ENCODE measurements at places on chromosomes 3 and 15.

DNA sequence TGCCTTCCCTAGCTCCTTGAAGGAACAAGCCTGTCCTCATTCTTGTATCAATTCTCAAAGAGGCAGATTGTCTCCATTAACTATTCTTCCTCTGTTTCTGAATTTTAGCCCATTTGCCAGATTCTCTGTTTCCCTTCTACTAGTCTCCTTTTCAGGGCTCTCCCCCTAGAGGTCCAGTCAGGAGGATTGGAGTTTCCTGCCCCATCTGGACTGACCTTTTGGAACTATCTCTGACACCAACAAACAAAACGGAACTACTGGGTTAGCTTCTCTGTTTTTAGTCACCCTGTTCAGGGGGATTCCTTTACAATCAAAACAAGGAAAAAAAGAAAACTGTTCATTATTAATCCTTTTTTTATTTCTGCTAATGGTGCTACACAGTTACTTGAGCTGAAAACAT, 10.2 kb upstream of the KPNA4 start:
- DNase-seq, result no peak

DNA sequence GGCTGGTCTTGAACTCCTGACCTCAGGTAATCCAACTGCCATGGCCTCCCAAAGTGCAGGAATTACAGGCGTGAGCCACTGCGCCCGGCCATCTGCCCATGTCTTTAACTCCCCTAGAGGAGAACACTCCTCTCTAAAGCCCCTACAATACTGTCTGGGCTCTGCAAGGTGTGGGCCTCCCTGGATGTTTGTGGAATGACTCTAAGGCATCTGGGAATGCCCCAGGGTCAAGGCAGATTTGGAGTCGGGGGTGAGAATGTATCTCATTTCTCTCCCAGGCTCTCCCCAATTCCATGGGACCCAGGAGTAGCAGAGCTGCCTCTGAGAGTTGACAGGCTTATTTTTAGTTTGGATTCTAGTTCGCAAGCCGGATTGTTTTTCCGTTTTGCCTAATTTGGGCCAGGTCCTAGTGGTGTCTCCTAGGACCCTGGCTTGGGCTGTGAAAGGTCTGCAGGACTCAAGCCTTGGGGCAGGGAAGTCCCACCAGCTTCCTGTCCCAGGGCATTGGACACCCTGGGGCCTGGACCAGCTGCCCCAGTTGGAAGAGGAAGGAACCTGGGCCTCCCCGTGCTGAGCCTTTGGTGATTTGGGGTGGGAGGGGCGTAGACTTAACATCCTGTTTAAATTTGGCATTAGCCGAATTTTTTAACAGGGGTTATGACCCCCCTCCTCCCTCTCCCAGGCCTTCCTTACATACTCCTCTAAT, 53.5 kb downstream of the MAGEF1 start:
- no peak for DNase-seq

DNA sequence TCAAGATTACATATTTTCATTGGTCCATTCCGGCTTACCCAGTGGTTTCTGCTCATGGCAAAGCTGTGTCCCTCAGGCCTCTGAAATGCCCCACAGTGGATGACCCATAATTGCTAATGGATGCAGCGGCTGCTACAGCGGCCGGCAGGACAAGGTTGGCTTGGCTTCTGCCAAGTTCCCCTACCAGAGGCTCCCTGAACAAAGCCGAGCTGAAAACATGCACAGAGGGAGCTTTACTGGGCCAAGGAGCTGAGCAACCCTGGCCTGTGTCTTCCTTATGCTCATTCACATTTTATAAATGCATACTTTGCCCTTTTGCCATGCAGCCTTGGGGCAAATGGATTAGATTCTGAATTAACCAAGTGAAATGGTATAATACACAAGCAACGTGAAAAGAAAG, 150.5 kb downstream of the NTRK3 start:
- no peak for DNase-seq

DNA sequence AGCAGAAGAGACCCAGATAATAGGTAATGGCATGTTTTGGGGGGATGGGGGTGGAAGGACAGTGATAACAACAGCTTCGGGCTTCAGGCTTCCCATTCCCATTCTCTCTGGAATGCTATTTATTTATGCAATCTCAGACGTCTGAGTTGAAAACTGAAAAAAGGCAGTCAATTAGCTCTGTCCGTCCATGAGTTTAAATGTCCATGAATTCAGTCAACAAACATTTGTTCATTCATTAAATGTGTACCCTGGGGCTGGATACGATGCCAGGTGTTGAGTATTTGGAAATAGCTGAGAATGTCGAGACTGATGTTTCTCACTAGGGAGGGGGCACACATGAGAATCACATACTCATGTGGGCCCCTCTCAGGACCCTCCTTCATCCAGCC, 42.4 kb downstream of the AMOTL2 start:
- no peak for DNase-seq

DNA sequence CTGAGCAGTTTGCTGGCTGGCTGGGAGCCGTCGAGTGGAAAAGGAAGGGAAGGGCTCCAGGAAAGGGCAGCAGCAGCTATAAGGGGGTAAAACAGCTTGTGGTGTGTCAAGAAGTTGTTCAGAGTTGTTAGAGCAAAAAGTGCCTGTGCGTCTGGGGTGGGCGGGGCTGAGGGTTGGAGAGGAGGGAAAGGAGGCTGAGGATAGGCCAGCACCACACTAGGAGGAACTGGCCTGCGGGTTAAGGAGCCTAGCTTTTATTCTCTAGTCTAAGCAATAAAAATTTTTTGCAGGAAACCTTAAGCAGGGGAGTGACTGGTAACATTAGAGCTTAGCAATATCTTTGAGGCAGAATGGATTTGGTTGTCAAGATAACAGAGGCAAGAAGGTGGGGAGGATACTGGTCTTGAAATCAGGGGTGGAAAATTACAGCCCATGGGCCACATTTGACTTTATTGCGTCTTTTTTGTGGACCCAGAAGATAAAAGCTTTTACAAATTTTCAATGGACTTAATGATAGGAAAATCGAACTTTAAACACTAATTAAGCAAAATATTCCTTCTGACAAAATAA, 134.5 kb upstream of the AADACL2 start:
- DNase-seq, result no peak
